ENCODE measurements at places on chromosomes 2 and 18.

GRCh38 chr2:161135951-161136593 is 24.2 kb upstream of the TANK start:
- DNase-seq = no peak

DNA sequence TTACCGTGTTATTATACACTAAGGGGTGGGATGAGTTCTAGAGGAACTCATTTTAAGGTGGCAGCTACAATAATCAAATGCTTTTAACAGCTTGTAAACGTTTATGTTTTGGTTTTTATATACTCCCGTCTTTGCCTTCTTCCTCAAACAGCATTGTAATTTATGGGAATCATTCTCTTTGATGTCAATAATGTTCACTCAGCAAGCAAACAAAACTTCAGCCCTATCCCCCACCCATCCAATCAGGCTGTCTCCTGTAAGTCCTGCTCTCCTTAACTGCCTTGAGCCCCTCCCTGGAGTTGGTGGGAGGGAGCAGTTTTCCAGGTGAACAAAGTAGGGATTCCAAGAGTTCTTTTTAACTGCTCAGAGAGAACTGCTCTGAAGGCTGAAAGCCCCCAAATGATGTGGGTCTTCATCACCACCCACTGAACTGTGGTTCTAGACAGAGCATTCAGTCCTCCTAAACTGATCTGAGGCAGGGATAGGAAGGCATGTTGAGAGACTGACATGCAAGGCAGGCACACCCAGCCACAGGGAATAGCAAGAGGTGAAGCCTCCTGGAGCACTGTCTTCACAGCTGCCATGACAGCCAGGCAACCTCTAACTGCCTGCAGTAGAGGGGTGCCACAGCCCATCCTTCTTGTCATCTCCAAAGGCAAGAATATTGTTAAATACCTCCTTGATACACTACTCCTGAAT is 17.5 kb downstream of the MYO5B start:
- no peak for DNase-seq

GRCh38 chr2:124267794-124268193 is 242.7 kb downstream of the CNTNAP5 start:
- DNase-seq = no peak

GRCh38 chr2:156803243-156803642 is 367.1 kb downstream of the GPD2 start:
- DNase-seq = no peak

DNA sequence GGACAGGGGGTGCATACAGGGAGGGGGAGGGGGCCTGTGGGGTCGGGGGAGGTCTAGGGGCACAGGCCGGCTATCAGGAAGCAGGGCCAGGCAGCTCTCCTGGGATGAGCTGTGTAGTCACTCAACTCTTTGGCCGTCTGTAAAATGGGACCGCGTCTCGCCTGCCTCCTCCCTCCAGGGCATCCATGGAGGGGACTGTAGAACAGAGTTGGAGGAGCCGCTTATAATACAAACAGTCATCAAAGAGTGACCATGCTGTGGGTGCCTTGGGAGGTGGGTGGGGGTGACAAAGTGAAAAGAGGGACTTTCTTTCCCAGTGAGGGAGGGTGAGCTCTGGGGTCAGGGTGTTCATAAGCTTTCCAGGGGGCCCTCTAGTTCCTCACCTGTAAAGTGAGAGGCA is 169.6 kb upstream of the HAAO start:
- DNase-seq = no peak

- DNase-seq = no peak
Observed at GRCh38 chr2:29561181-29561580, 360.2 kb downstream of the ALK start.

DNA sequence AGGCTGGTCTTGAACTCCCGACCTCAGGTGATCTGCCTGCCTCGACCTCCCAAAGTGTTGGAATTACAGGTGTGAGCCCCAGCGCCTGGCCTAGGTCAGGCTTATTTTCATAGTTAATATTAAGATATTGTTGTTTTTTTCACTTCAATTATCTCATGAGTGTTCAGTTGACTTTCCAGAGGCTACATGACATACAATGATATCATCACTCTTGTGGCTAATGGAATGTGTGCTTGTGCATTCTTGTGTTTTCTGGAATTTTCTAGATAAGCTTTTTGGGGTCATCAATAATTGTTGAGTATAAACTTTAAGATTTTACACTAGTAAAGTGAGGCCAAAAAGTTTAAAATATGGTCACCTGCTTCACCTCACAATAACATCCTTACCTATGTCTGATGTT is 180.9 kb downstream of the FIGN start:
- no peak for DNase-seq

DNA sequence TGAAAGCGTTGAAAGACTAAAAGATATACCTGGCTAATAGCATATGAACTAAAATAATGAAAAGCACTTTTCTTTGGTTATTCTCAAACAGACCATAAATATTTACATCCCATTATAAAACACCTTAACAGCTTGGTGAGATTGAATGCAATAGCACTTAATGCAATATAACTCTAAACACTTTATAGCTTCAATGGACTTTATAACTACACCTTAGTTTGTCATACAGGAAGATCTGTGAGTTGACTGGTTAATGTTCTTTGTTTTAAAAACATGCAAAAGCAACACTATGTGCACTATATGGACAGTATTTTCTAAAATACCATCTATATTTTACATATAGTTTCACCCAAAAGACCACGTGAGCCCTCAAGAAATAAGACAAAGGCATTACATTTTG is 353.3 kb upstream of the ACVR2A start:
- no peak for DNase-seq

DNA sequence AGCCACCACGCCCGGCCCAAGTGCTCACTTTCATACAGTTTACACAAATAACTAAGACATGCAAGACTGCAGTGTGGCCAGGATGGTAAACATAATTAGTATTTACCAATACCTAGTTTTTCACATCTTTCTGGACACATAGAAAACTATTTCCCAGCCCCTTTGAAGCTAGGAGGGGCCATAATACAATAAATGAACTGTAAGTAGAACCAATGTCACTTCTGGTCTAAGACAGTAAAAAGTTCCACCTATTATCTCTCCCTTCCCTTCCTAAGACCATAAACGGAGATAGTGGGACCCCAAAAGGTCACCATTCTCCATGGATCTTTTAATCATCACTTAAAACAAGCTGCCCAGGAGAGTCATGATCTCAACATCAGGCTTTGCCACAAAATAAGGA is 51.0 kb downstream of the NBAS start:
- DNase-seq = no peak

DNA sequence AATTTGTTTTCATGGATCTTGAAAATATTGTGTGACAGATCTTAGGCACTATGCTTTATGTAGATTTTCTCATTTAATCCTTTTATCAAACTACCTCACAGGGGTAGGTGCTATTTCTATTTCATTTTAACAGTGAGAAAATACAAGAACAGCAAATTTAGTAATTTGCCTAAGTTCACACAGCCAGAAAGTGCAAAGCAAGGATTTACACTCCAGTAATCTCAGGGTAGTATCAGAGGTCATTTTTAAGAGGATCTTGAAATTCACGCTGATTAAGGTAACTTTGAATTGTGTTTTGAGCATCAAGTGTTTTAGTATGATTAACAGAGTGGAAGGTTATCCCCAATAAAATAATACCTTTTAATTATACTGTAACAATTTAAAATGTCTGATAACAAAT is 10.1 kb upstream of the KCNJ3 start:
- no peak for DNase-seq

DNA sequence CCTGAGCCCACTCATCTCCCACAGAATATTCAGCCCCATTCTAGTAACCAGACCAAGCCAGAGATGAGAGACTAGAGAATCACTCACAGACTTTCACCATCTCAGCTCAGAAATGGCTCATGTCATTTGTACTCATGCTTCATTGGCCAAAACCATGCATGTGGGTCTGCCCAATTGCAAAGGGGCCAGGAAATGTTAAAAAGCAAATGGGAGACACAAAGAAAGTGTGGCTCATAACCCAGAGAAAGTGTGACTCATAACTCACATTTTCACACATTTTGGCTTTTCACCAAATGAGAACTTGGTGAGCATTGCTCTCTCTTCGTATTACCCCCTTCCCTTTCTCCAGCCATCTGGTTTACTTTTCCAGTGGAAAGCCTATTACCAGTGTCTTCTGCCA is 66.2 kb downstream of the MDH1 start:
- no peak for DNase-seq

DNA sequence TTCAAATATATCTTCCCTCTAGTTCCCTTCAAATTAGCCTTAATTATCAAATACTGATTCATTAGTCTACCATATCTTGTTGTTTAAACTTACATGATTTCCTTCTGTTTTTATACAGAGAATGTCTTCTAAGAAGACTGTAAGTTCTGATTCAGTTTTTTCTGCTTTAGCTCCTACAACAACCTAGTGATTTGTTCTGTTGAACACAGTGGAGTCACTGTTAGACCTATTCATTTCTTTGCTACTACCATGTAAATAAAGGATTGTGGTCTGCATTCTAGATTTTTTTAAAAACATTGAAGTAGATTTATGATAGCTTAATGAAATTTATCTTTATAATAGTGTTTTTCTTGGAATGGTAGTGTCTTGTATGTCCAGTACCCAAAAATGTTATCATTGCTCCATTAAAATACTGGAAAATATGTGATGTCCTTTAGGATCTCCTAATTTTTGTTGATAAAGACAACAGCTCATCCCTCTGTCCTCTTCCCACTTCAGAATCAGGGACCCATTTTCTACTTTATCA is 146.4 kb downstream of the MBD5 start:
- no peak for DNase-seq

GRCh38 chr2:204705243-204705932 is 160.1 kb downstream of the PARD3B start:
- DNase-seq = no peak

GRCh38 chr18:56162311-56163265 is 475.8 kb downstream of the TXNL1 start:
- no peak for DNase-seq

- DNase-seq = no peak
Observed at GRCh38 chr2:134120733-134121630, 132.9 kb upstream of the MGAT5 start.

All from stimulated activated CD8-positive, alpha-beta memory T cell treated with anti-CD3 and anti-CD28 coated beads, Interleukin-4, amount 100 ng/mL, for 4 hours (primary cell).